Hindlimb muscle (tissue), 1 donor: ENCODE measurements at places on chromosomes 16 and 17.

DNA sequence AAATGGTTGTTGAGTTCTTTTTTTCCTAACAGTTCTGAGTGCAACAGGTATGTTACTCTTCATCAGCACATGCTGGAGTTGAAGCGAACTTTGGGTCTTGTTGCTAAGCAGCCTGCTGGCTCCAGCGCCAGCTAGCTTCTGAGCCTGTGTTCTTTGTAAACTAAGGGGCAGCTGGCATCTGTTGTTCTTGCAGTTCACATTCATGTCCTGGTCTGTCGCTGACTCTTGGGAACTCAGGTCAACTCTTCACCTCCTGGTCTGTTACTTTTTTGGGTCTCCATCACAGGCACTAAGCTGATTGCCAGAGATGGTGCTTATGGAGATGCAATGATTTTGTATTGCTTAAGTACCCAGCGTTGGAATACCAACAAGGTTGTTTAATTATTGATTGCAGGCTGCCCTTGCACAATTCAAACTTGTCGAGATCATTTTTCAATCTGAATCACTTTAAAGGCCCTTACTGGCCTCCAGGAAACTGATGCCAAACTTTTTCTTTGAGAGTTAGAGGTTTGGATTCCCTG, 40.9 kb downstream of the USP10 start:
- no peak for DNase-seq

GRCh38 chr17:69972251-69972650, 102.8 kb upstream of the KCNJ16 start:
- DNase-seq, result no peak

- DNase-seq, result no peak
These were observed 30.7 kb upstream of the HOXB13 start for GRCh38 chr17:48759288-48759687.

DNA sequence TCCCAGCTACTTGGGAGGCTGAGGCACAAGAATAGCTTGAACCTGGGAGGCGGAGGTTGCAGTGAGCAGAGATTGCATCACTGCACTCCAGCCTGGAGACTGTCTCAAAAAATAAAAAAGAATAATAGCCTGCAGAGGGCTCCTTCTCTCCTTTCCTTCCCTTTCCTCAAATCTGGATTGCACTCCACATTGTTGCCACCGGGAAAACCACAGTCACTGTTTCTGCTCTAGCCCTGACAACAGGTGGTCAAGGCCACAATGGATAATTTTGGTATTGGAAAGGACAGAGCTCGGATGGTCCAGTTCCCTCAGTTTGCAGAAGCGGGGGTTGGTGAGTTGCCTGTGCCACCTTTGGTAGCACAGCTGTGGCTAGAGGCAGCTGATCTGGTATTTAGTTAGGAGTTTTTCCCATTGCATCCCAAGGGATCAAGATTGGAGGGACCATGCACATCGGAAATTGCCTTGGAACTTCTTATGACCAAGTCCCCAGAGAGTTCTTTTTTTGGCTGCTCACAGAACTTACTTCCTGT, 44.7 kb upstream of the PRSS54 start:
- DNase-seq, result no peak

DNA sequence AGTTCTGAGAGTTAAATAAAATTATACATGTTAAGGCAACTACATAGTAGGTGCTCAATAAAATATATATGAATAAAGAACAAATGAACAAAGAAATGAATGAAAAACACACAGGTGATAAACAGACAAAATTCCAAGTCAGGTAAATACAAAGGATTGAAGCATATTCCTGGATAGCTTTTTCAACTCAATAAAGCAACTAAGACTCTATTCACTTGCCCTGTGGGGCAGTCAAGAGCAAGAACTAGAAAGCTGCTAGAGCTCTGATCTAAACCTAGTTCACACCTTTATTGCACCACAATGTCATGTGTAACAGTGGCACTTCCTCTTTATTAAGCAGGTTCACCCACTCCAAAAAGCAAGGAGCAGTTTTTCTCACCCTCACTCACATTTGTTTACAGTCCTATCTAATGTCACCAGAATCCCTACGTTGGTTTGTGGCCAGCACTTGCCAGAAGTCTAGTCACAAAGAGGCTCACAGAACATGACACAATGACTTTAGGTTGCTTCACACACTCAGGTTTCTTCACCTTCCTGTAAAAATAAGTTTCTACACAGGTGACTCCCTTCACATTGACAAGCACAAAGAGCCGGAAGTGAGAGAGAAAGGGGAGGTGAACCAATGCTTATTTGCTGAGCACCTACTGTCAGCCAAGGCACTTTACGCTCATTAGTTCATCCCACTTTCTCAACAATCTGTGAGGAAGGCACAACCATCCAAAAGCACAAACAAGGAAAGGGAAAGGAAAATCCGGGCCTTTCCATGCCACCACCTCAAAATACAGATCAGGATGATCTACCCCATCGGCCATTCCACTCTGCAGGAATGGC, 70.8 kb downstream of the XPO6 start:
- DNase-seq, result no peak

DNA sequence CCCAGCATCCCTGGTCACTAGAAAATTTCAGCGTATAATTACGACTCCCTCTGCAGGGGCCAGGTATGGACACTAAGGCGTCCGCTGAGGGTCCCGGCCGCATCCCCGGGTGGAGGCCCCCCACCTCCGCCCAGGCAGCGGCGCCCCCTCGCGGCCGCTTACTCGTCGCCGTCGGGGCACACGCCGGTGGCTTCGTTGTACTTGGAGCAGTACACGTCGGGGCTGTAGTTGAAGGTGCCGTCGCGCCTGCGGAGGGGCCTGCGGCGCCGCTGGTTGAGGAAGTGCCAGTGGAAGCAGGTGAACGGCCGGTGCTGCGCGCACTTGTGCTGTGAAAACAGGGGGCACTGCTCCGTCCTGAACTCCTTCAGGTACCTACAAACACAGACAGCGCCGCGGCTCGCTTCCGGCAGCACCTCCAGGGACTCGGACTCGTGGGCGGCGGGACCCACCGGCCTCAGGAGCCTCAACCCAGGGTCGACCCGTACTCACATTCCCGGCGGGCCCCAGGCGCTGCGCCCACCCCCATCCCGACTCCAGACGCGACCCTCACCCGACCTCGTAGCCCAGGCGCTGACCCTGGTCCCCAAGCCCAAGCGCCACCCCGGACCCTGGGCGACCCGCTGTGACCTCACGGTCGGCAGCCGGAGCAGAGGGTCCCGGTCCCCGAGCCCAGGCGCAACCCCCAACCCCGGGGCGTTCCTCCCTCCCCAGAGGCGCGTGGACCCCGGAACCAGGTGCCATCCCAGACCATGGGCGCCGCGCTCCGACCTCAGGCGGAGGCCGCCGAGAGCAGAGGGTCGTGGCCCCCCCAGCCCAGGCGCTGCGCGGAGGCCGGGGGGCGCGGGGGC, 596 bp downstream of the UNKL start:
- DNase-seq, result no peak

DNA sequence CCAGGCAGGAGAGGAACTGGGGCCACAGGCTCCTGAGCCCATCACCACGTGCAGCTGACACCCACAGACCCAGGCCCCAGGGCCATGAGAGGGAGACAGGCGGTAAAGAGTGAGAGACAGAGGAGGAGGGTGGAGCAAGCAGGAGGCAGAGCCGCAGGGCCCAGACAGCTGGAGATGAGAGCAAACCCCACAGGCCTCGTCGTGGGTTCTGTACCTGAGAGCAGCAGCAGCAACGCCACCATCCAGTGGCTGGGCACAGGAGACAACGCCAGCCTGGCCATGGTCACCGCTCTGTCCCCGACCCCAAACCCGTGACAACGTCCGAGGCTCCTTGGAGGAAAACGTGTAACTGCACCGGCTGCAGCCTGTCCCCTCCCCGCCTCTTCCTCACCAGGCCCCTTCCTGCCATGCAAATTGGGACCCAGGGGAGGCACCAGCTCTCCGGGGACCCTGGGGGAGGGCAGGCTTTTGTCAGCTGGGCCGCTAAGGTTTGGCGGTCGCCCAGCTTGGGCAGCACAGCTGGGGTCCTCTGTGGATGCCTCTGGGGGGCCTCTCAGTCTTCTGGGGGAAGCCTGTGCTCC, at the start of gene CD79B:
Gene CD79B, minus strand, starts transcription at position 351 of the 581 bp plus-strand sequence. Its CDS starts 70 bp downstream, at position 281.
- DNase-seq, result no peak

DNA sequence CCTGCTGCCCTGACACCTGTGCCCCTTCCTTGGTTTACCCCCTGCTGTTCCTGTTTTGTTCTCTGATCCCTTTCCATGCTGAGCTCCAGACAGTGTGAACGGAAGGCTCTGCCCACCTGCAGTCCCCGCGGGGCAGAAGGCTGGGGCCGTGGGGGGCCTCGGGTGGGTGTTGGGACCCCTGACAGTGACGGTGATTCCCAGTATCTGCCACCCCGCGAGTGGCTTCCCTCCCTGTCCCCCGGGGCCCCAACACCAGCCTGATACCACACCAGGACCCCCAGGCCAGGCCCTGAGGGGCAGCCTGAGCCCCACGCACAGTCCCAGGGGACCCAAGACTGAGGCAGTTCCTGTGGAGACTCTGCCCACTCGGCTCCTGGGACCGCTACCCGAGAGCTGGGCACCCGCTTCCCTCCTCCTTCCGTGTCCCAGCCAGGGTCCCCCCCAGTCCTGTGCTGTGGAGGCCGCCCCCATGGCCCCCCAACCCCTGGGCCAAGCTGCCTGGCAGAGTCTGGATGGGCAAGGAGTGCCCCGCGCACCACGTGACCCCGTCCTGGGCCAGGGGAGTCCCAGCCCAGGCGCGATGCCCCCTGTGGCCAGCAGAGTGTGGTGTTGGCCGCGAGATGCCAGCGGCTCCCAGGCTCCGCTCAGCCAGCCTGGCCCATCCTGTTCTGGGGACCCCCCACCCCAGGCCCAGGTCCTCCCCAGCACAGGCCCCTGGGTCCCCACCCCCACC, 10.0 kb upstream of the C1QTNF8 start:
- peak; percentile 54 for DNase-seq

- no peak for DNase-seq
These were observed 27.0 kb downstream of the TMC6 start for GRCh38 chr17:78101542-78101941.

DNA sequence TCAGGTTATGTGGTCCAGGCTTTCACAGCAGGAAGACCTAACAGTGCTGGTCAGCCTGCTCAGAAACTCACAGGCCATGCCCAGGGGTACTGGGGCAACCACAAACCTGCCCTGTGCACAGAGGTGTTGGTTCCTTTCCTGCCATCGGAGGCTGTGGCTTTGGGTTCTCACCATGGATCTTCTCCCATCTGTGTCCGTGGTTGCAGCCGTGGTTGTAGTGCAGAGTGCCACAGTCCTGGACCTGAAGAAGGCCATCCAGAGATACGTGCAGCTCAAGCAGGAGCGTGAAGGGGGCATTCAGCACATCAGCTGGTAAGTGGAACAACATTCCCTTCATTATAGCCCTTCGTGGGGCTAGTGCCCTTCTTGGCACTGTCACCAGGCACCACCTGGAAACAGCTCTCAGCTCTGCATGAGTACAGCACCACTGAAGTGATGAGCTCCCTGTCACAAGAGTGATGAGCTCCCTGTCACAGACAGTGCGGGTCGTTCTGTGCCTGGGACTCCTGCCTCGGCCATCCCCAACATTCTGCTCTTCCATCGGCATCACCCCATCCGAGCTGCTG, 2.0 kb downstream of the SNRNP25 start:
- no peak for DNase-seq

DNA sequence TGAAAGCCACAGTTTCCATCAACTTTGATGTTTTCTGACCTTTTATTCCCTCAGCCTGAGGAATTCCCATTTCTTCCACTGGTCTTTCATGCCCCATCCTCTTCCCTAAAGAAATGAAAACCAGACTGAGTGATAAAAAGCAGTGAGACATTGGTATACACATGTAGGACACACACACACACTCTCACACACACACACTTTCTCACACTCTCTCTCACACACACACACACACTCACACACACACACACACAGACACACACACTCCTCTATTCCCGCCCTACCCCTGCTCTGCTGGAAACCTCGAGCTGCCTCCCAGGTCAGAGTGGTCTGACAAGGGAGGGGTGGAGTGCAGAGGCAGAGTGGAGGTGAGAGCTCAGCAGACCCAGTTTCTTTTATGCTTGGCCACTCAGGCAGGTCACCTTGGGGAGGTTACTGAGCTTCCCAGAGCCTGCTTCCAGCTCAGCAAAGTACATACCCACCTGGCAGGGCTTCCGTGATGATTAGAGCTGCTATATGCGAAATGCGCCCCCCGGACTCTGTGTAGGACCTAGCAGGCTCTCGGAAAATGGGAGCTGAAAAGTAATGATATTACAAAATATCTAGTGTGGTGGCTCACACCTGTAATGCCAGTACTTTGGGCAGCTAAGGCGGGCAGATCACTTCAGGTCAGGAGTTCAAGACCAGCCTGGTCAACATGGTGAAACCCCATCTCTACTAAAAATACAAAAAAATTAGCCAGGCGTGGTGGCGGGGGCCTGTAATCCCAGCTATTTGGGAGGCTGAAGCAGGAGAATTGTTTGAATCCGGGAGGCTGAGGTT, 30.7 kb downstream of the CCR7 start:
- DNase-seq, result no peak

GRCh38 chr17:73586275-73586832, 57.9 kb downstream of the SDK2 start:
- no peak for DNase-seq

DNA sequence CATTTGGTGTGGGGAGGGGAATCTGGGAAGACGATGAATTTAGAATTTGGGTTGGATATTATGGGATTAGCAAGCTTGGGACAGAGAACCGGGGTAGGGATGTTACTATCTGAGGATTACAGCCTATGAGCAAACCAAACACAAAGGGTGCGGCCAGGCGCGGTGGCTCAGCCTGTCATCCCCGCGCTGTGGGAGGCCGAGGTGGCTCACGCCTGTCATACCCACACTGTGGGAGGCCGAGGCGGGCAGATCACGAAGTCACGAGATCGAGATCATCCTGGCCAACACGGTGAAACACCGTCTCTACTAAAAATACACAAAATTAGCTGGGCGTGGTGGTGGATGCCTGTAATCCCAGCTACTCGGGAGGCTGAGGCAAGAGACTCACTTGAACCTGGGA, 60.9 kb downstream of the VPS53 start:
- no peak for DNase-seq

- DNase-seq, result no peak
These were observed 80.4 kb downstream of the COX10 start for GRCh38 chr17:14149751-14150150.

- no peak for DNase-seq
These were observed 15.4 kb downstream of the TNS4 start for GRCh38 chr17:40485851-40486521.

- no peak for DNase-seq
These were observed 3.6 kb downstream of the CDC6 start for GRCh38 chr17:40291281-40291664.

DNA sequence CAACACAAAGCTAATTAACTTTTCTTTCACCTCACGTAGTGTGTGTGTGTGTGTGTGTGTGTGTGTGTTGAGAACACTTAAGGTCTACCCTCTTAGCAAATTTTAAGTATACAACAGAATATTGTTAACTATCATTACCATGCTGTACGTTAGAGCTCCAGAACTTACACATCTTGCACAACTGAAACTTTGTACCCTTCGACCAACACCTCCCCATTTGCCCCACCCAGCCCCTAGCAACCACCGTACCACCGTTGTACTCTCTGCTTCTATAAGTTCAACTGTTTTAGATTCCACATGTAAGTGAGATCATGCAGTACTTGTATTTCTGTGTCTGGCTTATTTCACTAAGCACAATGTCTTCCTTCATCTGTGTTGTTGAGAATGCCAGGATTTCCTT, 28.1 kb upstream of the MLYCD start:
- DNase-seq, result no peak

- DNase-seq, result no peak
These were observed 2.7 kb downstream of the RNF43 start for GRCh38 chr17:58414596-58414997.
